ENCODE measurements at places on chromosomes 6 and 20.

DNA sequence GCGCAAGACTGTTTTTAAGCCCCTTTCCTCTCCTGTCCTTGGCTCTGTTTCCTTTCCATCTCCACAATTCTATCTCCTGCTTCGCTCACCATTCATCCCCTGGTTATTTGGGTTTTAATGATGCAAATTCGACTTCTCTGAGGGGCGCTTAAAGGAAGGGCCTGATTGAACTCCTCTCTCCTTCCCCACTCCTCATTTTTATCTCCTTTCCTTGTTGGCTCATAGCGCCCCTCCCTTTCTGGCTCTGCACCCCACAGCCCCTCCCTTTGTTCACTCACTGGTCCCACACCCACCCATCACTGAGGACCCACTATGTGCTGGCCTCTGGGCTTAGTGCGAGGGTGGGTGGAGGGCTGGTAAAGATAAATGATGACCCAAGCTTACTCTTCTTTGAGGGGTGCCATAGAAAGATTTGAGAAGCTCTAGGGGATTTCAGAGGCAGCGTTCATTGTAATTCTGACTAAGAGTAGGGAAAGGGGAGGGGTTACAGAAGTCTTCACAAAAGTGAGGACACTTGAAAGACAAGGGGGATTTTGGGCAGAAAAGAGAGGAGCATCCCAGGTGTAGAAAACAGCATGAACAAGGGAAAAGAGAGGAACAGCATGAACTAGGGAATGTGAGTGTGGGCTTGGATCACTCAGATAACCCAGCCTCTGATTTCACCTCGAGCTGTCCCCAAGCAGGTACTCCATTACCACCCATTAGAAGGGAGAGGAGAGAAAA, 507.8 kb downstream of the CD83 start:
- DNase-seq: no peak

DNA sequence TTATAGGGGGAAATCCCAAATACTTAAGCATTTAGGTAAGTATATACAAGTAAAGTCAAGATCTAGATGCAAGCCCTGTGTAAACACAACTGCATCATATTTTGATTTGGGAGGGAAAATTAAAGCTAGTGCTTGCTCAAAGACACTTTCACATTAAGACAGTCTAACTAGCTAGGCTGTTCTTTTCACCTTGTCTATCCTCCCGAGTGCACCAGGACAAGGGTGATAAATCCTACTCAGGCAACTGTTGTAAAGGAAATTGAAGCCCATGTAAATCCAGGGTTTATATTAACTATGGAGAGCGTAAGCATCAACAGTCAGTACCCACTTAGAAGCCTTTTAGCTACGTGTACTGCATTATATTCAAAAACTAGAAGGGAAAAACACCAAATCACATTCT, 19.3 kb upstream of the BACH2 start:
- DNase-seq: no peak

DNA sequence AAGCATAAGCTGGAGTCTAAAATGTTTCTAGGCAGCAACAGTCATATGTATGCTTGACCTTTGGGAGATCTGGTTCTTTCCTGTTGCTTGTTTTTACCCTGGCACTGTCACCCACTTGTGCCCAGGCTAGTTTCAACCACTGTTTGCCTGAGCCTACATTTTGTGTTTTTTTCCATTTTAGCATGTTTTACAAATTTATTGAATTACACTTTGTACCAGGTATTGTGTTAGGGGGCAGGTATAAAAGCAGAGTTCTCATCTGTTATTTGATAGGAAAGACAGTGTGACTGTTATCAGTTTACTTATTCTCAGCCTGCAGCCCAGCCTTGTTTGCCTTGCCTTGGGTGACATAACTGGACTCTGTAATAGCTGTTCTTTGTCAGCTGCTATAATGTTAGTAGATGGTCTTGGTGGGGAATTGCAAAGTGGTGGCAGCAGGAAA, 147.0 kb downstream of the CDKAL1 start:
- no peak for DNase-seq

- no peak for DNase-seq
Observed at GRCh38 chr20:64041040-64041780, 5.2 kb downstream of the C20orf204 start.

DNA sequence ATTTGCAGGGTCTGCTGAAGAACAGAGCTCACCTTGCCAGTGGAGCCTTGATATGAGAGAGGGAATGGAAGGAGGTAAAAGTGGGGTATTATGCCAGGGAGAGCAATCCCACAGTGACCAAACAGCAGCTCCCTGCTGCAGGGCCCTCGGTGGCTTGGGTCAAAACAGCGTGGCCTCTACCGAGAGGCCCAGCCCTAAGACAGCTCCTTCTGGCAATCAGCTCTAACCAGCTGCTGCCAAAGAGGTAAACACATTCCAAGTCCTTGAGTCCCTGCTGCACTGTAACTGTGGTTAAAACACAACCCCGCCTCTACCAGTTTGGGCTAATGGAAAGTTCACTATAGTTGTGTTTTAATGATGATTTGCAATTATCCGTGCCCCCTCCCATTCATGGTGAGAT, 1.4 kb upstream of the DAAM2 start:
- DNase-seq: no peak

DNA sequence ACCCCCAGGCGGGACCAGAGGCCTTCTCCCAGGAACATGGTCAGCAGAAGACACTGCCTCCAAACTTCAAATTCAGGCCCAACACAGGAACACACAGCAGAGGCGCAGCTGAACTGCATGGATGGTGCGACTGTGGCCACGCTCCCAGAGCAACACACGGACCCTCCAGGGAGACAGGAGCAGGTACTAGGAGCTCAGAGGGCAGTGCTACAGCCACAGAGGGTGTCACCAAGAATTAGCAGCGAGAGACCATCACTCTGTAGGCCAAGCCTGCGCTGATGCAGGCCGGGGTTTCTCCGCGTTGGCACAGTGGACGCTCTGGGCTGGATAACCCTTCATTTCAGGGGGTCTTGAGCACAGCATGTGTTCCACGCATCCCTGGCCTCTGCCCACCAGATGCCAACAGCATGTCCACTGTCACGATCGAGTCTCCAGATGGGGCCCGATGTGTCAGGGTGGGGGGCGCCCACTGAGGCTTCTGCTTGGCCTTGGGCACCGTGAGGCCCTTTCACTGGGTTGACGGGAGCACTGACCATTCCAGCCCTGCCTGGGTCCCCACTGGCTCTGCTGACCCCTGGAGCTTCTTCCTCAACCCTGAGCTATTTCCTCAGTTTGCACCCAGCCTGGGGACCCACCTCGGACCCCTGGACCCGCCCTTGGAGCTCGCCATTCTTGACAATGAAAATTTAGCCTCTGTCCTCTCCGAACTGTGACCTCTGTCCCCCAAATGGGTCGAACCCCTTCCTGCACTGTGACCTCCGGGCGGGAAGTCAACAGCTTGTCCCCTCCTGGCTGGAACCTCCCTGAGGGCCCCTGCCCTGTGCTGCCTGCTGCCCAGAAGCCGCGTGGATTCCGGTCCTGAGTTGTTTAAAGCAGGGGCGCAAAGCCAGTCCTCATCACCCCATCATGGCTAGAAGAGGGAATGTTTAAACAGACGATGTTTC, 239.4 kb downstream of the DLL1 start:
- DNase-seq: no peak
